ENCODE measurements at places on chromosomes 16 and 17.

DNA sequence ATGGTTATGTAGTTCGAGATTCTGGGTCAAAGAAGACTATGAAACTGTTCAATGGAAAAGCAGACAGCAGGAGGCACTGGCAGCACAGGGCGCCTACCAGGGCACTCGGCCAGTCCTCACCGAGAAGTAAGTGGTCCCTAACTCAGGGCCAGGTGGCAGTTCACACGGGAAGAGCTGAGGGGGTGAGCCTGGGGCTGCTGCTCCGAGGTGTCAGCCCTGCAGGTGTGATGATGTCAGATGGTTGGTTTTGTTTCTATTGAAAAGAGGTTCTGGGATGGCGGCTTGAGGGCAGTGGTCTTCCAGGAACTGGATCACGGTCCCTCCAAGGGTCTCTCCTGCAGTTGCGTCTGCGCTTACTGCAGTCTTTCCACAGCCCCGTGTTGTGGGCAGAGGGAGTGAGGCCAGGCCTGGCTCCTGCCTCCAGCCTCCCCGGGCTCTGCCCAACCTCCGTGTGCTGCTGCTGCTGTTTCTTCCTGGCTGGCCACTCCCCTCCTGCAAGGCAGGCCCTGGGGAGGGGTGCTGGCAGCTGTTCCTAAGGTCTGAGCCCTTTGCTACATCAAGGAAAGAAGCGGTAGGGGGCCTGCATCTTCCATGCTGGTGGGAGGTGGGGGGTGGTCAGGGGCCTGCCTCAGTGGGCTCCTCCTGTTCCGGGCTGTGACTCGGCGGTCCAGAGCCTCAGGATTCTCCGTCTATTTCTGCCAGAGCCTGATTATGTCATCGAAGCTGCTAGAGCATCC, 22.6 kb downstream of the RNF213 start:
- DNase-seq = no peak

- no peak for DNase-seq
Observed at GRCh38 chr17:45256114-45256966, 5.6 kb downstream of the SPATA32 start.

DNA sequence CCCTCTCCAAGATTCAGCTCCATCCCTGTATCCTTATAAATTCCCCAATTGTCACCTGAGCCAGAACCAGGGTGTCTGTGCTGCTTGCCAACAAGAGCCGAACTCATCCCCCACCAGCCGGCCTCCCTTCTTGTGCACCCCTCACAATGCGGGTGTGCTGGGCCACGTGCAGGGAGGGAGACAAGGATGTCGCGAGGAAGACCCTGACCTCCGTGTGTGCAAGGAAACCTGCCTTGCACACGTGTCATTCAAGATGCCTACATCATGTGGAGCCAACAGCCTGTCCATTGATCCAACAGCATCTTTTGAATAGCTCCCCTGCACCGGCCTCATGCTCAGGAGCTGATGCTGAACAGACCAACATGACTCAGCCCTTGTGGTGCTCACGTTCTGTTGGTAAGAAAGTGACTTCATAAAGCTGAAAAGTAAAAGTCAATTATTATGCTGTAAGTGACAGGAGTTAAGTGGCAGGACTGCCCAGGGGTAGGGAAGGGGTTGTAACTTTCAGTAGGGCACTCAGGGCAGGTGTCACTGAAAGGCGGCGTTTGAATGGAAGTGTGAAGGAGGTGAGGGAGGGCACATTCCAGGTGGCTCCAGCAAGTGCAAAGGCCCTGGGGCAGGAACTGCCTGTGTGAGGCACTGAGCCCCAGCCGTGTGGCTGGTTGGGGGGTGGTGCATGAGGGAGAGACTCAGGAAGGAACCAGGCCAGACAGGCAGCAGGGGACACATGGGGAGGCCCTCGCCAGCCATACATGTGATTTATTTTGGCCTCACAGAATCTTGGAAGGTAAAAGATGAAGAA, 302.2 kb downstream of the FOXL1 start:
- no peak for DNase-seq

DNA sequence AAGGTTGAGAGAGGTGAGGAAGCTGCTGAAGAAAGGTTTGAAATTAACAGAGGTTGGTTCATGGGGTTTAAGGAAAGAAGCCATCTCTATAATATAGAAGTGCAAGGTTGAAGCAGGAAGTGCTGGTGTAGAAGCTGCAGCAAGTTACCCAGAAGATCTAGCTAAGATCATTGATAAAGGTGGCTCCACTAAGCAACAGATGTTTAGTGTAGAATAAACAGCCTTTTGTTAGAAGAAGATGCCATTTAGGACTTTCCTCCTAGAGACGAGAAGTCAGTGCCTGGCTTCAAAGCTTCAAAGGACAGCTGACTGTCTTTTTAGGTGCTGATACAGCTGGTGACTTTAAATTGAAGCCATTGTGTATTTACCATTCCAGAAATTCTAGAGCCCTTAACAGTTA, 29.3 kb downstream of the GOSR1 start:
- no peak for DNase-seq

DNA sequence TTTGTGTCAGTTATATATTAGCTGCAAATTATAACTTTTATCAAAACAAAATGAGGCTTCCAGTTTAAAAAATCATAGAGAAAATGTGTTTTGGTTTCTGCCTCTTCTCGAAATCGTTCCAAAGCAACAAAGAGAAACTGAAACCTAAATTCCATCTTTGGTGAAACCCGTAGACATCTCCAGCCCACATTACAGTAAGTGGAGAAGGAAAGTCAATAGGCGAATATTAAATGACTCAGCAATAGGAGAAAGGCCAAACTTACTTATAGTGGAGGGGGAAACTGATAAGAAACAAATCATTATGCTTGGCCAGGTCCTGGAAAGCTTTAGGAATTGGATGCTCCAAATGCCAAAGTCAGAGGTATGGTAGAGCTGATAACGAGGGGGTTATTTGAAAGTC, 103.0 kb upstream of the SHISA6 start:
- no peak for DNase-seq

- peak; percentile 35 for DNase-seq
Observed at GRCh38 chr16:88601313-88602036, 31.3 kb downstream of the ZC3H18 start.
